Uterine smooth muscle cell (primary cell): ENCODE measurements at places on chromosomes 4 and X. TPM values are rescaled to one million over a fixed set of nuclear protein-coding genes. Genes with fewer than 3 reads are reported as not detected.

Gene CXCL3
- total RNA-seq = 2.1 and 3.3 TPM in 2 replicates

Gene MAGEA1
- total RNA-seq = not detected in 2 replicates

Gene FAM3A
- total RNA-seq = 32.4 TPM in 2 replicates

Gene SMIM31
- total RNA-seq = not detected in 2 replicates

Gene PLAC8
- 0.25 TPM in 1 of 2 replicates, not detected in the other for total RNA-seq

Gene TIGD4
- total RNA-seq = 0.22 and 0.50 TPM in 2 replicates

Gene ASB9
- total RNA-seq = 0.25 and 0.33 TPM in 2 replicates

Gene CXCL8
- 1.5 and 6.3 TPM in 2 replicates for total RNA-seq

Gene EPHA5
- total RNA-seq = 1.7 and 2.9 TPM in 2 replicates

Gene MTMR8
- 0.11 and 0.37 TPM in 2 replicates for total RNA-seq

Gene LRAT
- total RNA-seq = 0.11 TPM in 1 of 2 replicates, not detected in the other

Gene MGAT4D
- total RNA-seq = not detected in 2 replicates

Gene FRMPD3
- not detected in 2 replicates for total RNA-seq

Gene CLDN2
- total RNA-seq = not detected in 2 replicates

Gene TET2
- total RNA-seq = 7.5 and 11.9 TPM in 2 replicates

Gene CLNK
- not detected in 2 replicates for total RNA-seq

Gene LETM1
- total RNA-seq = 81.4 and 96.8 TPM in 2 replicates

Gene PABPC1L2B
- not detected in 2 replicates for total RNA-seq

Gene SHISA3
- total RNA-seq = 0.12 and 0.22 TPM in 2 replicates

Gene COQ2
- 18.1 and 34.2 TPM in 2 replicates for total RNA-seq

Gene NPNT
- 0.75 and 1.1 TPM in 2 replicates for total RNA-seq

Gene PRR32
- not detected in 2 replicates for total RNA-seq

Gene TFE3
- total RNA-seq = 42.5 and 42.7 TPM in 2 replicates

Gene IRS4
- not detected in 2 replicates for total RNA-seq

Gene NKX6-1
- total RNA-seq = under 0.01 and 0.11 TPM in 2 replicates
